ENCODE measurements at places on chromosomes 3 and 15.

DNA sequence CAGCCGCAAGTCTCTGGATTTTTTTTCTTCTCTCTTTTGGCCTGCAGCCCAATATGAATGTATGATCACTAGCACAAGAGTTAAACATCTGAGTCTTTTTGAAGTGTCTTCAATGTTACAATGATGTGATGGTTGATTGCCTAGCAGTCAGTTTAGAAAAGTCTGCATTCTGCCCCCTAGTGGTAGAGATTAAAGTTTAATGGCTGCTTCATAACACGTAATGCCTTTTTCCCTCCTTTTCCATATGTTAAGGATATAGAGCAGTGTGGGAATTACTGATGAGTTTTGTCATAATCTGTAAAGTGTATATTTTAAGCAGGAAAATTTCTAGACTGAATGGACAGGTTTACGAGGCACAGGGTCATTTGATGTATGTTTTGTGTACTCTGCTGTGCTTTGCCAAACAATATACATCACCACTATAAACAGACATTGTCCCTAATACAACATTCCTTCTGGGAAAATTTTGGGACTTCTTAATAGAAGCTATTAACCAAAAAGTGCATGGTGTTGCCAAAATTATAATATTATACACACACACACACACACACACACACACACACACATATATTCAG is 1038.5 kb upstream of the NR2F2 start:
- no peak for DNase-seq

- no peak for DNase-seq
Observed at GRCh38 chr3:104598848-104599511, 767.7 kb upstream of the ALCAM start.

- DNase-seq, result no peak
Observed at GRCh38 chr3:111610612-111611054, 15.5 kb upstream of the ZBED2 start.

- no peak for DNase-seq
Observed at GRCh38 chr3:43789028-43789427, 98.3 kb downstream of the ABHD5 start.

DNA sequence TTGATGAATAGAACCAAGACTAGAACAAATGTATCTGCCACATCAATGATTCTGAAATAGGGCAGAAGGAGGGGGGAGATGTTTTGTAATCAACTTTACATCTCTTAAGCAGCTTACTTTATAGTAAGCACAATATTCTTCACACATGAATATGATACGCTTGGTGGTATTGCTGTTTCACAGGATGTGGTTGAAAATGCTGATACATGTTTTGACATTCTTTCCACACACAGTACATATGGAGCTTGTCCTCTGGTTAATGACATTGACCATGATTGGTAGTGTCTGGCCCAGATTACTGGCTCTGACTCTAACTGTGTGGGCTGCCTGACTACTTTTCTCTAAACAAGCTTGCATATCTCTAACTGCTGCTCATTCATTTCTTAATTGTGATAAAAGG is 168.9 kb downstream of the KLHL25 start:
- no peak for DNase-seq

DNA sequence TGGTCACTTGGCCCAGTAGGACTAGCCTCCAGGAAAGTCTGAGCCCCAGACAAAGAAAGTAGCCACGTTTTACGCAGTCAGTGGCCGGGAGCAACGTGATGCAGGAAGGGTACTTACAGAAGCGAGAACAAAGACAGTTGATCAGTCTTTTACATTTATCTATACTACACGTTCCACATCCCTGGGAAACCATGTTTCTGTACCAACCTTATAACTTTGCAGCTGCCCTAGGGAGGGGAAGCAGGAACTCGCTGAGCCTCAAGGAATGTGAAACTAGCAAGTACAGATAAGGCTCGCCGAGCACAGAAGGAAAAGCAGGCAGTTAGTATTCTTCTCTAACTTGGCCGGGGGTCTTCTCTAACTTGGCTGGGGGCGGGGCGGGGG is 3.4 kb upstream of the KNL1 start:
- no peak for DNase-seq

- no peak for DNase-seq
Observed at GRCh38 chr3:188169830-188170455, 16.0 kb downstream of the LPP start.

DNA sequence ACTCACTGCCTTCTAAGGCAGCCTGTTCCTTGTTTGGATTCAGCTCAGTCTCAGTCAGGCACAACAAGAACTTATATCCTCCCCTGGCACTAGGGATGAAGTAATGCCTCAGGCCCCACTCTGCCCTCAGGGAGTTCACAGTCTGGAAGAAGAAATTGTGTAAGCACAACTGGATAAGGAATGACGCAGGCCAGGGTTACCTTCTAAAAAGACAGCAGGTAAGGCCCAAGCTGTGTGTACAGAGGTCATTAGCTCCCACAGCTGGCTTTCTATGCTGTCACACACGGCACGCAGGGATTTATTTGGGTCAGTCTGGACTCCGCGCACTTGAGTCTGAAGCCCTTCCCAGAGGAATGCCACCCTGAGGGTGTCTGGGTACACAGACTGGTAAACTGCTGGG is 82.9 kb downstream of the IQSEC1 start:
- no peak for DNase-seq

- no peak for DNase-seq
Observed at GRCh38 chr15:39979606-39980005, 45.7 kb downstream of the EIF2AK4 start.

GRCh38 chr3:125160606-125161371 is 51.8 kb downstream of the SLC12A8 start:
- DNase-seq, result no peak

GRCh38 chr15:67366904-67367303 is 112.3 kb downstream of the IQCH start:
- DNase-seq, result no peak

DNA sequence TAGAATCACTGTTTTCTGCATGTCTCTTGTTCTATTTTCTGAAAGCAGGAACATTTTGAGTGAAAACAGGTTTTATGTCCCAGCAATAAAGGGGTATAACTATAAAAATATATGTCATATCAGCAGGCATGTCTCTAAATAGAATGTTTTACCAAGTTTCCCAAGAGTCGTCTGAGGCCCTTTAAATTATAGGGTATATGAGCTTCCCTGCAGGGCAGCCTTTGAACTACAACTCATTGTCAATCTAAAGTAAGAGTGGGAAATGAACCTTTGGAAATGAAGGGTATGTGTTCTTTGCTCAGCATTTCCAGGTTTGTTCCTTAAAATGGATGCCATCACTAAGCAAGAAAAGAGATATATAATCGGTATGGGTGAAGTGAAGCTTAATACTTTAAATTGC is 138.6 kb downstream of the LSAMP start:
- DNase-seq, result no peak

DNA sequence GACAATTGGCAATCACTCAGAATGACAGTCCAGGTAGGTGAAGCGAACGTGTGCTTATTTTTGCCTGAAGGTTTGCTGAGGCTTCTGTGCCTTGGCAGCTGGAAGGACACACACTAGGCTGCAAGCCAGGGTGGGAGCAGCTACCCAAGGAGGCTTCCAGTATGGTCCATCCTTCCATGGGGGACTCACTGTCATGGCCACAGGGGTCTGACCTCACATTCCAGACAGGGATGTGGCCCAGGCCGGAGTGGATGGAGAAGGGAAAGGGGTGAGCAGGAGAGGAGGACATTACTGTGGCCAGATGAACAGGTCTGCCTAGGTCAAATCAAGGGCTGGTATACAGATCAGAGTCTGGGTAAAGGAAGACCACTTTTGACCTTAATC is 247.7 kb downstream of the ADAMTS17 start:
- DNase-seq, result no peak

DNA sequence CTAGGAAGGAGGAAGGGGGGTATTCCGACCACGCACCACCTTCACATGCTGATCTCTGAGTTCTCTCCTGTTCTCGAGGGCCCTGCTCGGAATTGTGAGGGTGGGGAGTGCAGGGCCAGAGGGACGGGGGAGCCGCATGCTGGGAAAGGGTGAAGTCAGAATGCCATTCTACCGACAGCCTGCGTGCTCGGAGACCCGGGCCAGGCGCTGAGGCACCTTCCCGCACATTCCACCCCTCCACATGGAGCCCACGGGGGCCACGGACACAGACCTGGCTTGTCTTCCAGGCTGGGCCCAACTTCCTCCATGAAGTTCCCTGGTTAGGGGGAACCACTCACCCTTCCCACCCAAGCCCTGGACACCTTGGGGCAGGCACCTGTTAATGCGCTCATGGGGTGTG is 28.7 kb upstream of the PIGZ start:
- no peak for DNase-seq

DNA sequence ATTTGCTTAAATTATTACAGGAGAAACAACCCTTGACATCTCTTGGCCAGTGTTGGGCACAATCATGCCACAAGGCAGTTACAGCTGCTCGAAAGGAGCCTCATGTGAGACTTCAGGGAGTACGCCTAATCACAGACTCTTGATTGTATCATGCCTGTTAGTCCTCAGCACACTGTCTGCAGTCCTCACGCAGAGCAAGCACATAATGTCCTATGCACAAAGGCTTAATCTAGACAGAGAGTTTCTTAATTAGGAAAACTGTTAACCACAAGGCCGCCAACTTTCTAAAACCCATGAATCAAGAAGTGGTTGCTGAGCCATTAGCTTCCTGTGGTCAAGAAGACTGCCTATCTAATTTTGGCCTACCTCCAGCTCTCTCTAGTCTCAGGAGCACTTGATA is 172.0 kb downstream of the UNC13C start:
- no peak for DNase-seq

GRCh38 chr3:73292220-73292619 is 230.8 kb downstream of the EBLN2 start:
- DNase-seq, result no peak

GRCh38 chr3:174409086-174409743 is 449.9 kb upstream of the NAALADL2 start:
- no peak for DNase-seq

GRCh38 chr3:197258168-197258755 is 40.1 kb downstream of the DLG1 start:
- DNase-seq, result no peak

DNA sequence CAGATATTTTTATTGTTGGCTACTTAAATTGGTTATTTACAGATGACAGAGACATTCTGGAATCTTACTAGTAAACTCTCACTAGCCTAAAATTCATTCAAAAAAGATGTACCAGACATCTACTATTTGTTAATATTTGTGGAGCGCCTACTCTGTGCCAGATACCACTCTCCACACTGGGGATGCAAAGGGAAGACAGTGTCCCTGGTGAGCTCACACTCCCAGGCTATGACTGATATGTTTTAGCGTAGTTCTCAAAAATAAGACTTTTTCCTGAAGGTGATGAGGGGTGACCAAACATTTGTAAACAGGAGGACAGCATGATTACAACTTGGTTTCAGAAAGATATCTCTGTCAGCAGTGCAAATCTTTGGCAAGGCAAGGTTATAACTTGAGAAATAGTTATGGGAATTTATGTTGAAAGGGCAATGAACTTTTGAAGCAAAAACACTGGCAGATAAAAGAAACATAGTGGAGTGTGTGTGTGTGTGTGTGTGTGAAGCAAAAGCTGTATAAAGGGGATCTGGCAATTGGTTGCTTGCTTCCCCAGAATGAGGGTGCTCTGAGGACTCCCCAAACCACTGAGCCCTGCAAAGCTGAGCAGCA is 51.2 kb downstream of the HACD2 start:
- no peak for DNase-seq

DNA sequence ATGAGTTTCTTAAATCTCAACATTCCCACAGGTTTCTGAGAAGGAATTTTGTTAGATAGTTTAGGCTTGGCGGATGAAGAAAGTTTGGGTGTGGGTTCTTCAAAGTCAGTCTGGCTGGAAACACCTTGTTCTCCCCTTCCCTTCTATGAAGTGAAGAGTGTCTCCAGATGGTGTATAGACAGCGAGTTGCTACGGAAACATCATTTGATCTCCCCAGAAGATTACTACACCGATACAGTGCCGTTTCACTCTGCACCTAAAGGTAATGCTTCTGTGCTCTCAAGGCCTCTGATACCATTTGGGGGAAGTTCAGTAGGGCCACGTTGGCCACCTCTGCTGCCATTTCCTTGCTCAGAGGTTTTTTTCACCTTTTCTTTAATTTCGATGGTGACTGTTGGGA is 20.6 kb downstream of the DLEC1 start:
- DNase-seq, result no peak

GRCh38 chr3:51270559-51270958 is 114.5 kb upstream of the MANF start:
- DNase-seq, result no peak

DNA sequence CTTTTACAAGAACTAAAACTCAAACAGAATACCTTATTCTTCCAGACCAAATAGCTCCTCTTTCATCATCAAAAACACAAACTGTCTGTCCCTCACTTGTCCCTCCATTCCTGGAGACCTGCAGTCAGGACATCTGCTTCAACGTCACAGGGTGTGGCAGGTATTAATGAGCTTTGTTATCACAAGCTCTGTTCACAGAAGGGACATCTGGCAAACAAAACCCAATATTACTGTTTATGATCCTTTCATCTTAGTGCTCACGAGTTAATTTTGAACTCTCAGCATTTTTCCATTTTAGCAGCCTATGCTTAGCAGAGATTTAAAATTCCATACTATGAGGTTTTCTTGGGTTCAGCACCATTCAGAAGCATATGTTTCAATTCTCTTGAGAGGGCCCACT is 32.9 kb downstream of the AP3S2 start:
- no peak for DNase-seq

GRCh38 chr3:66394753-66395249 is 106.0 kb downstream of the LRIG1 start:
- no peak for DNase-seq

- DNase-seq, result no peak
Observed at GRCh38 chr3:146100180-146100579, 60.8 kb downstream of the PLOD2 start.

- no peak for DNase-seq
Observed at GRCh38 chr3:152318512-152318911, 49.8 kb downstream of the MBNL1 start.

DNA sequence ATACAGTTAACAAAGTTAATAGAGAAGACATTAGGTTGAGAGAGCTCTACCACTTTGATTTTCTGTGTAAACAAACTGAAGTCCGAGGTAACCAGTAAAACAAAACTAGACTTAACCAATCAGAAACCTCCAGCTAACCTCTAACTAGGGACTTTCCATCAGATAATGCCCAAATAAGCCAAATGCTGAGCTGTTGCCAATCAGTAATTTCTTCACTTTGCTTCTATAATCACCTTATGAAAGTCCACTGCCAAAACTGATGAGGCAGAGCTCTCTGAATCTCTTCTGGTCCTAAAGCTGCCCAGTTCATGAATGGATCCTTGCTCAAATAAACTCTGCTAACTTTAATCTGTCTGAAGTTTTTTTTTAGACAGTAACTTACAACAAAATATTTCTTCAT is 448.0 kb upstream of the NECTIN3 start:
- DNase-seq, result no peak

GRCh38 chr3:179961703-179962078 is 75.0 kb downstream of the PEX5L start:
- DNase-seq, result no peak

DNA sequence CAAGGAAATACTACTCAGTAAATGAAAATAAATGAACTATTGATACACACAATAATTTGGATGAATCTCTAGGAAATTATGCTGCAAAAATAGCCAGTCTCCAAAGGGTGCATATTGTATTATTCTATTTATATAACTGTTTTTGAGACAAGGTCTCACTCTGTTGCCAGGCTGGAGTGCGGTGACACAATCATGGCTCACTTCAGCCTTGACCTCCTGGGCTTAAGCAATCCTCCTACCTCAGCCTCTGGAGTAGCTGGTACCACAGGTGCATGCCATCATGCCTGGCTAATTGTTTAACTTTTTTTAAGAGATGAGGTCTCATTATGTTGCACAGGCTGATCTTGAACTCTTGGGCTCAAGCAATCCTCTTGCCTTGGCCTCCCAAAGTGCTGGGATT is 12.5 kb downstream of the KLHDC8B start:
- DNase-seq, result no peak

Measured in stimulated activated CD4-positive, alpha-beta T cell treated with anti-CD3 and anti-CD28 coated beads, Interleukin-15, amount 100 ng/mL, for 1 hour (primary cell).